ENCODE measurements at places on chromosomes 6 and 20.

- DNase-seq, result no peak
Measured at GRCh38 chr6:94510877-94511276, 1066.5 kb upstream of the MANEA start.

GRCh38 chr20:9626357-9626756, 112.0 kb downstream of the LAMP5 start:
- peak; percentile 27 for DNase-seq

DNA sequence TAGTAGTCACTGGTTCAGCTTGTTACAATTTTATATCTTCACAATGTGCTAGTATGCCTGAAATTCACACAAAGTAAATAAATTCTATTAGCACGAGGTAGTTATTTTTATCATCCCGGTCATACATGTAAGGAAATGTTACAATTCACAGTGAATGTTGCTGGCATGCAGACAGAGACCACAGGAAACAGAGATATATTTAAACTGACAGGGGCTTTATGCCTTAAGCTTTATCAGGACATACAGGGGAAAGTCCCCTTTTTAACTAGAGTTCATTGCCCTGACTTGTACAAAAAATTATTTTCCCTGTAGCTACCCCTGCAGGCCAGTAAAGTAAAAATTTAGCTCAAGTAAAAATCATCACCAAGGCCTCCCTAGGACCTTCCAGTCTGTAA, 712.0 kb upstream of the NRSN1 start:
- DNase-seq, result peak; percentile 36

- DNase-seq, result no peak
Measured at GRCh38 chr6:25327432-25327831, 48.3 kb downstream of the CARMIL1 start.

- DNase-seq, result peak; percentile 97
Measured at GRCh38 chr6:136593748-136594490, 43.7 kb upstream of the MAP7 start.

- DNase-seq, result peak; percentile 98
Measured at GRCh38 chr6:52352239-52353018, 9.5 kb upstream of the PAQR8 start.

- DNase-seq, result no peak
Measured at GRCh38 chr6:36375644-36376155, 11.8 kb downstream of the ETV7 start.

- peak; percentile 59 for DNase-seq
Measured at GRCh38 chr6:42979523-42980177, 669 bp upstream of the PEX6 start.

GRCh38 chr6:167661552-167662044, 165.1 kb upstream of the AFDN start:
- DNase-seq, result no peak

GRCh38 chr6:15518878-15519277, 143.9 kb downstream of the DTNBP1 start:
- no peak for DNase-seq

GRCh38 chr6:151451417-151451949, 443 bp downstream of the RMND1 start:
- no peak for DNase-seq

- no peak for DNase-seq
Measured at GRCh38 chr6:163183806-163184205, 230.7 kb upstream of the QKI start.

- DNase-seq, result peak; percentile 32
Measured at GRCh38 chr20:16530201-16530681, 43.0 kb downstream of the KIF16B start.

GRCh38 chr20:3732327-3733118, at the start of gene HSPA12B:
HSPA12B (plus strand) TSS chr20:3732685; CDS start chr20:3738675, 5,990 bp downstream.
- DNase-seq, result no peak

- peak; percentile 4 for DNase-seq
Measured at GRCh38 chr6:165227644-165228329, 81.6 kb downstream of the C6orf118 start.

DNA sequence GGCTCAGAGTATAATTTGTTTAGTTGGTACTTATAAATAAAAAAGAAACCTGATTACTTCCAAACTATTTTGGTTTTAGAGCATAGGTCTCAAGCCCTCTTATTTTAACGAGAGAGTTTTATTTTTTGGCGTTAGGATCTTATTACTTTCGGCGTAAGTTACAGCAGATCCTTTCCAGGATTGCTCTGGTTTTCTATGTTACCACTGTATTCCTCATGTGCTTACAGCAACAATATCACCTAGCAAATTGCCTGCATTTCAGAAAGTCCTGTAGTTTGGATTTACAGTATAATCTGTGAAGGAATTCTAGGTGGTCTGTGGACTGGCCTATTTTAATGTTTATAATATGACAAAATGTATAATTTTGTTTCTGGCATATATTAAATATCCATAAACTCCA, 54.1 kb downstream of the TRMT11 start:
- DNase-seq, result no peak

GRCh38 chr20:46618316-46619100, 32.8 kb downstream of the SLC13A3 start:
- no peak for DNase-seq

DNA sequence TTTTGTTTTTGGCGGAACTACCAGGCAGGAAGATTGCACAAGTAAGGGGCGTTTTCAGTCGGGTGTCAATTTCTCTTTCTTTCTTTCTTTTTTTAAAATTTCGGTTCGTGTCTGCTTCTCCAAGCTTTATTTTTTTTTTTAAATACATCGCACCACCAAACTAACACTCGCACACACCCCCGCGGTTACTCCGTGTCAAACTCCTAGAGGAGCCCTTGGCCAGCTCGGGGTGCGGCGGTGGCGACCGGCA, 338 bp downstream of the UTRN start:
- DNase-seq, result no peak

- DNase-seq, result no peak
Measured at GRCh38 chr6:134902074-134902861, 47.6 kb downstream of the ALDH8A1 start.

DNA sequence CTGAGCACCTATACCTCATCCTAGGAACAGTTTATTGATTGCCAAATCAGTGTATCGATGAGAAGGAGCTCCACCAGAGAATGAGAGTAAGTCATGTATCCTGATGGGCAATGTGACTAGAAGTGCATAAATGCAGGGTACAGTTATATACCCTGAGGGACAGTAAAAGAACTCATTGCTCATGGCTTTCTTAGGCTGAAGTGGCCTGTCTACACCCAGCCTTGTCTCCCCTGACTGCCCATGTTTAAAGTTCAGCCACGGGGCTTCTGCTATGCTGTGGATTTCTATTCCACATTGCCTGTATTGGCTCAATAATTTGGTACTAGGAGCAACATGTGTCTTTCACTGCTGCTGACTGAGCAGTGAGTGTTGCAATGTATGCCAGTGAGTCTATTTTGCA, 400.4 kb upstream of the IMPG1 start:
- no peak for DNase-seq

- no peak for DNase-seq
Measured at GRCh38 chr6:143055213-143055612, 5.5 kb upstream of the AIG1 start.
